ENCODE measurements at places on chromosomes 11 and 22.

DNA sequence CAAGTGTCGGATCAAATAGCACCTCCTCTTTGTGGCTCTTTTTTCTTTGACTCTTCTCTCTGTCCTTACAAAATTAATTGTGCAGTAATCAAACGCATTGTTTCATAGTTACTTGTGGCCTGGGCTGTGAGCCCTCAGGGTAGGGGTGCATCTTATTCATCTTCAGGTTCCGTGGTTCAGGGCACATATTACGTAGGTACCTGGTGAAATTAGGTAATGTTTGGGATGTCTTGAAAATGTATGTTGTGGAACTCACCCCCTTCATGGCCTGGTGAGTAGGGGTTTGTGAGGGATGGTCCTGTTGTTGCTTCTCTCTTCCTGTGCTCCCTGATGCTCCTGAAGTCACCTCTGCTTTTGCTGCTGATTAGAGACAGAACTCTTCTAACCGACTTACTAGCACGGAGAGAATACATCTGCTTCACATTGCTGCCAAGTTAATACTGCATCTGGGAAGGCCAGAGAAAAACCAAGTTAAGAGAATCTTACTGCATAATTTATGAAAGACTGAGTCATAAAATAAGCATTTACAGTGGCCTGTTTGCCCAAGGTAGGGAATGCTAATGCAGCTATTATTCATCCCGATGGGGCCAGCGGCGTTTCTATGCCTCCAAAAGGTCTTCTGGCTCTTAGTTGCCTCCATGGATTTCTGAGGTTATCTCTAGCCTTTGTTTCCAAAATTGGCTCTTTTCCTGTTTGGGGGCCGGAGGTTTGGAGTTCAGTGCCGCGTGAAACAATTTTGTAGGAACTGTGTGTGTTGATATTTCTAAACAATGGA is 66.9 kb downstream of the TBC1D22A start:
- no peak for DNase-seq

GRCh38 chr11:30635401-30635989 is 49.3 kb upstream of the MPPED2 start:
- DNase-seq: no peak

- no peak for DNase-seq
Measured at GRCh38 chr11:119916568-119916967, 187.6 kb upstream of the NECTIN1 start.

DNA sequence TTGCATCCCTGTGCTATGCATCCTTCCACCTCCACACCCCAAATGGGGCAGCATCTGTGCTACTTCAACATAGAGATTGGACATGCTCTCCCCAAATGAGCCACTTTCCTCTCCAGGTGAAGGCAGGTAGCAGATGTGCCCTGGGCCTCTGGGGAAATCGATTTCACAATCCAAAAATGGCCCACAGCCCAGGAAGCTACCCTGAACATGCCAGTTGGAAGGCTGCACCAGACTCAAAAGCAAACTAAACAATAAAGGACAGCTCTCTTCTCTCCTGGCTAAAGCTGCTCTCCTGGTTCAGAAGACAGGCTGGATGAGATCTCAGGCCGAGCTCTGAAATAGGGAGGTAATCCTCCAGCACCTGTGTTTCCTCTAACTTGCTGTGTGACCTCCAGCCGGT is 19.7 kb downstream of the ISX start:
- no peak for DNase-seq

DNA sequence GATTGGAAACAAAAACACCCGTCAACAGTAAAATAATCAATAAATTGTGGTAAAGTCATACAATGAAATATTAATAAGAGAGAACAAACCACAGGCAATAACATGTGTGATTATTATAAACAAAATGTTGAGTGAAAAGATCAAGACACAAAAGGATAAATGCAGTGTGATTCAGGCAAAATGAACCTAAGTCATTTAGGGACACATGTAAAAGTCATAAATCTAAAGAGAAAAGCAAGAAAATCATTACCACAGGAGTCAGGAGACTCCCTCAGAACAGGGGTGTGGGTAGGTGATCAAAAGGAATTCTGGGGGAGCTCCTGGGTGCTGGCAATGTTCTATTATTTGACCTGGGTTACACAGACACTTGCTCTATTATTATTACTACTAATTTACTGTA is 47.9 kb upstream of the PPP2R1B start:
- no peak for DNase-seq

GRCh38 chr22:28222052-28222451 is 303.0 kb upstream of the PITPNB start:
- no peak for DNase-seq

DNA sequence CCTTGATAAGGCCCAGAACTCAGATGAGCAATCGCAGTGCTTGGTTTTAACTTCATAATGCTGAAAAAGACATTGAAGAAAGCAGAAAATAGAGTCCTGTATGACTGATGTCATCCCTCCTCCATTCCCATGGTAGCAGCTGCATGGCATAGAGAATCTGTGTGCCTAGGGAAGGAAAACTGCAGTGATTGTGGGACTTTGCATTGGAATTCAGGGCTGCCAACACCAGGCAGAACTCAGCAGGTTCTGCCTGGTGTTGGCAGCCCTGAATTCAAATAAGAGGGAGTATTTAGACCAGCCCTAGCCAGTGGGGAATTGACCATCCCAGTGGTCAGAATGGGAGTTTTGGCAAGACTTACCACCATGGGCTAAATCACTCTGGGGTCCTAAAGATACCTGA is 1016.0 kb downstream of the FAM181B start:
- DNase-seq: no peak

DNA sequence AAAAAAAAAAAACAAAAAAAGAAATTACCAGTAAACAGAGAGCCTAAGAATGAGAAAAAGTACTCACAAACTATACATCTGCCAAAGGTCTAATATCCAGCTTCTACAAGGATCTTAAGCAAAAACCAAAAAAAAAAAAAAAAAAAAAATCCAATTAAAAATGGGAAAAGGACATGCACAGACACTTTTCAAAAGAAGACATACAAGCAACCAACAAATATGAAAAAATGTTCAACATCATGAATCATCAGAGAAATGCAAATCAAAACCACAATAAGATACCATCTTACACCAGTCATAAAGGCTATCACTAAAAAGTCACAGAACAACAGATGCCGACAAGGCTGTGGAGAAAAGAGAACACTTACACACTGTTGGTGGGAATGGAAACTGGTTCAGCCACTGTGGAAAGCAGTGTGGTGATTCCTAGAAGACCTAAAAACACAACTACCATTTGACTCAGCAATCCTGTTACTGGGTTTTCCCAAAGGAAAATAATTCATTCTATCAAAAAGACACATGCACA is 18.3 kb downstream of the MS4A6A start:
- no peak for DNase-seq

DNA sequence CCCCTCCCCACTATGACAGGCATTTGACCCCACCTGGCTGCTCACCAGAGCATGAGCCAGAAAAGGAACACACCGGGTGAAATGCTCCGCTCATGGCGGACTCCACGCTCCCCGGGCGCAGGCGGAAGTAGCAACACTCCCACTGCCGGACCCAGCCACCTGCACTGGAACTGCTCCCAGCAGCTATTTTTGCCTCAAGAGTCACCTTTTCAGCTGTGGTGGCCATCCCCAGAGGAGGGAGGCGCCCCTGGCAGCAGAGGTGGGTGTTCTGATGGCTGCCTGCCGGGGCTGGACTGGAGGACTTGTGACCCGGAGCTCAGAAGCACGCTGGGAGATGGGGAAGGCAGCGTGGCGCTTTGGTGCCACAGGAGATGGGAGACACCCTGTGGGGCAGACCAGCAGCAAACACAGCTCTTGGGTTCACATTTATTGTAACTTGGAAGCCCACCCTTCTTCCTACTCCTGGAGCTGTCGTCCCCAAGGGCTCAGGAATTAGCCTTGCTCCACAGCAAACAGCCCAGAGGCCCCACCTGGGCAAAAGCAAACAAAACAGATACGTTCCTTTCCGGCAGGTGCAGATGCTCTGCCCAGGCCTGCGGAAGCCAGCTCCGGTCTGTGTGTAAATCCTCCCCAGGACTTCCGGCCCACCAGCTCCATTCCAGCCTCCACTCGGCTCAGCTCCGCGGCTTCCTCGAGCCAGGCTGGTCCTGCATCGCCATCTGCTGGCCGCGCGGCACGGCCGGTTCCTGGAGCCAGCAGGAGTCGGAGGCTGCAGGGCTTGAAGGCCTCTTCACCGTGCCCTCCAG is 3.7 kb downstream of the RPS19BP1 start:
- DNase-seq: peak; percentile 92

GRCh38 chr11:86180423-86180822 is 64.1 kb upstream of the EED start:
- DNase-seq: no peak

GRCh38 chr11:76624500-76625379 is 45.8 kb downstream of the LRRC32 start:
- DNase-seq: no peak

- DNase-seq: peak; percentile 41
Measured at GRCh38 chr22:24305260-24305692, 34.6 kb downstream of the SPECC1L start.

- no peak for DNase-seq
Measured at GRCh38 chr22:47299863-47300697, 537.6 kb downstream of the TBC1D22A start.

DNA sequence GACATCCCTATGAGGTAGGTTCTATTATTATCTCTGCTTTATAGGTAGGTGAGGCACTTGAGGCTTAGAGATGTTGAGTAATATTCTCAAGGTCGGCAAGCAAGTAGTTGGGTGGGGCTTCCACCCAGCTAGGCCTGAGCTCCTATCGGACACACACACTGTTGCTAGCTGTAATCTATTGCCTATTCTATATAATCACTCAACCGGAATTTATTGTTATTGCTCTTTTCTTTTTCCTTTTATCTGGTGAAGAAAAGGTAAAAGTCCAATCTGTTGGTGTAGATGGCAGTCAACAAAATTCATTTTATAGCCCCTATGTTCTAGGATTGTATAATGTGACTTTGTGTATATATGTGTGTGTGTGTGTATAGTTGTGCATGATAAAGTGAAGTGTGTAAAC is 3.4 kb downstream of the OR9Q2 start:
- no peak for DNase-seq

DNA sequence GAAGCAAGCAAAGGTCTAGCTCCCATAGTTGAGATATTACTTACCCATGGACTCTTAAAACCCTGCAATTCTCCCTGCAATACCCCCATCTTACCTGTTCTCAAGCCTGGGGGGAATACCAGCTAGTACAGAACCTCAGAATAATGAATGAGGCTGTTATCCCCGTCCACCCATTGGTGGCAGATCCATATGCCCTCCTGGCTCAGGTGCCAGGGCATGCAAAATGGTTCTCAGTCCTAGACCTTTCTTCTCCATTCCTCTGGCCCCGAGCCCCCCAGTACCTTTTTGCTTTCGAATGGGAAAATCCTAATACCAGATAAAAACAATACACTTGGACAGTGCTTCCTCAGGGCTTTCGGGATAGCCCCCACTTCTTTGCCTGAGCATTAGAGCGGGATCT is 86.4 kb downstream of the PIWIL4 start:
- DNase-seq: no peak

- DNase-seq: no peak
Measured at GRCh38 chr11:26708736-26709456, 13.0 kb downstream of the SLC5A12 start.

- DNase-seq: no peak
Measured at GRCh38 chr11:20056950-20057943, 103.0 kb downstream of the DBX1 start.

GRCh38 chr11:9396310-9396709 is 11.9 kb downstream of the IPO7 start:
- no peak for DNase-seq

DNA sequence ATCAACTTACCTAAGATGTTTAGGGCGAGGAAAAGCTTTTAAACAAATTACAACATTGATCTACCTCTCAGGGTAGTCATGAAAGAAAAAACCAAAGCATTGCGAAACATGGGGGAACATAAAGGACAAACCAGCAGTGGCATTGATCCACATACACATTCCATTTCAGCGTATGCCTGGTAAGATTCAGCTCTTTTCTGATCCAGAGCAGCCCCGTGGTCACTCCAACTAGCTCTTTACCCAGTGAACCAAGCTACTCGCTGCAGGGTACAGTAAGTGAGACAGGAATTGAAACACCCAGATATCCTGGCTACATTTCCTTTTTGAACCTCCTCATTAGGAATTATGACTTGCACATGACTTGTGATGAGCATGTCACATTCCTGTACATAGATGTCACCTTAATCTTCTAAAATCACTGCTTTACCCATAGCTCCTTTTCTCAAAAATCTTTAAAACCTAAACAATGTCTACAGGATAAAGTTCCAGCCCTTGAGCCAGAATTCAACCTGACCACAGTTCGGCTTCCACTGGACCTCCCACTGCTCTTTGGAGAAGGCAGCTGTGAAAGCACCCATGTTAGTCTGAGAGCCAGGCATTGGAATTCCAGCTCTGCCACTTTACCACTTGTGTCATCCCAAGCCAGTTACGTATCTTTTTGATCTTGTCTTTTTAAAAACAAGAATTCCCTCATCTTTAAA is 42.9 kb upstream of the AKIP1 start:
- no peak for DNase-seq

DNA sequence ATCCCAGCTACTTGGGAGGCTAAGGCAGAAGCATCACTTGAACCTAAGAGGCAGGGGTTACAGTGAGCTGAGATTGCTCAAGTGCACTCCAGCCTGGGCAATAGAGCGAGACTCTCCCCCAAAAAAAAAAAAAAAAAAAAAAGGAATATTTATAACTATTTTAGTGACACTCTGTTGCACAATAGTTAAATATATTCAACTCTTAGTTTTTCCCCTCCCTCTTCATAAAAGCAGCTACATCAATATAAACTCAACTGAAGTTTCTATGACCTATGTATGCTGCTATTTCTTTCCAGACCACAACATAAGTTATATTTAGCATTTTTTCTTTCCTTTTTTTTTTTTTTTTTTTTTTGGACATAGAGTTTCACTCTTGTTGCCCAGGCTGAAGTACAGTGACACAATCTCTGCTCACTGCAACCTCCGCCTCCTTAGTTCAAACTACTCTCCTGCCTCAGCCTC is 19.2 kb downstream of the CELF1 start:
- DNase-seq: no peak

- no peak for DNase-seq
Measured at GRCh38 chr11:47014097-47014496, 77.5 kb downstream of the CSTPP1 start.

- DNase-seq: no peak
Measured at GRCh38 chr11:78220218-78221157, 31.8 kb downstream of the USP35 start.

GRCh38 chr11:60739114-60739513 is 14.6 kb downstream of the MS4A18 start:
- DNase-seq: no peak

GRCh38 chr11:96388891-96389719 is 607 bp downstream of the CCDC82 start:
- no peak for DNase-seq

- no peak for DNase-seq
Measured at GRCh38 chr11:107757661-107758060, 45.8 kb upstream of the SLN start.

- DNase-seq: no peak
Measured at GRCh38 chr11:34185926-34186841, 80.8 kb downstream of the NAT10 start.

- no peak for DNase-seq
Measured at GRCh38 chr22:37747715-37748100, 50.9 kb downstream of the TRIOBP start.

Data from CD4-positive, alpha-beta T cell treated with Interleukin-15 for 4 hours (primary cell).